CD14-positive monocyte (primary cell): ENCODE measurements at places on chromosomes 2 and 18. TPM values are rescaled to one million over a fixed set of nuclear protein-coding genes. Genes with fewer than 3 reads are reported as not detected.

Gene ASPRV1
- 0.38 and 0.52 TPM in 2 replicates for polyA plus RNA-seq

Gene HOXD1
- not detected for polyA plus RNA-seq

Gene RFX8
- not detected in 2 replicates for polyA plus RNA-seq

Gene CNDP1
- not detected for polyA plus RNA-seq

GRCh38 chr2:139080244-139080643 lies 300.1 kb upstream of the NXPH2 start:
- no peak overlapping the region for H3K4me3 ChIP-seq
- H3K27ac ChIP-seq = no peak overlapping the region
- H3K4me1 ChIP-seq = no peaks in the 10 kb centered on the region
- no peaks in the 10 kb centered on the region for H3K36me3 ChIP-seq

- no peaks in the 10 kb centered on the region for H3K36me3 ChIP-seq
- H3K4me3 ChIP-seq = no peak overlapping the region
- DNase-seq = no peak
- H3K4me1 ChIP-seq = peaks cover 68% of the 10 kb centered on the region
- no peaks in the 10 kb centered on the region for H3K27me3 ChIP-seq
- no peak overlapping the region for H3K27ac ChIP-seq
These were observed 77.1 kb downstream of the ANKRD44 start for GRCh38 chr2:197233473-197233872.
